ENCODE measurements at places on chromosomes 4 and X.

DNA sequence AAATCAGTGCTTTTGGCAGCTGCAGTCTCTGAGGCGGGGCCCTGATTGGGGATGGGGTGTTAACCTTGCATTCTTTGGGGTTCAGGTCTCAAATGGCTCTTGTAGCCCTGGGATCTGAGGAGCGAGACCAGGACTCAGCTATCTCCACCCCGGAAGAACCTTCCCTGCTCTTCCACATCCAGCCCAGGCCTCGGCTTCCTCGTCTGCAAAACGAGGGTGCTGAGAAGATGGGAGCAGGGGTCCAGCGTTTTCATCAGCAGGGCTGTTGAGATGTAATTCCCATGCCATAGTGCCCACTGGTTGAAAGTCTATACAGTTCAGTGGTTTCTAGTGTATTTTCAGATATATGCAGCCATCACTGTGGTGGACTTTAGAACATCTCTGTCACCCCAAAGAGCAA lies 34.6 kb upstream of the WFS1 start:
- no peak for DNase-seq

DNA sequence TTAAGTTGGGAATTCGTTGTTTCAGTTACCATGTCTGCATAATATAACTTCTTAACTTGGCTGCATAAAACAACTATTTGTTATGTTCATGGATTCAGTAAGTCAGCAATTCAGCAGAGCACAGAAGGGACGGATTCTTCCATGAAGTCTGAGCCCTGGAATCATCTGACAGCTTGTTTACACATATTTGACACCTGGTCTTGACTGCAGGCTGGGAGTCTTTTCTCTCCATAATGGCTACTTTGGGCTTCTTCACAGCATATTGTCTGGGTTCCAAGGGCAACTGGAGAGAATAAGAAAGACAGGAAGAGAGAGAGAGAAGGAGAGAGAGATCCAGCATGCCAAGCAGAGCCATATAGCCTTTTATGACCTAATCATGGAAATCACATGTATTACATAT lies 23.1 kb downstream of the CENPC start:
- no peak for DNase-seq

- no peak for DNase-seq
Measured at GRCh38 chrX:1673337-1673736, 58.5 kb downstream of the ASMT start.

DNA sequence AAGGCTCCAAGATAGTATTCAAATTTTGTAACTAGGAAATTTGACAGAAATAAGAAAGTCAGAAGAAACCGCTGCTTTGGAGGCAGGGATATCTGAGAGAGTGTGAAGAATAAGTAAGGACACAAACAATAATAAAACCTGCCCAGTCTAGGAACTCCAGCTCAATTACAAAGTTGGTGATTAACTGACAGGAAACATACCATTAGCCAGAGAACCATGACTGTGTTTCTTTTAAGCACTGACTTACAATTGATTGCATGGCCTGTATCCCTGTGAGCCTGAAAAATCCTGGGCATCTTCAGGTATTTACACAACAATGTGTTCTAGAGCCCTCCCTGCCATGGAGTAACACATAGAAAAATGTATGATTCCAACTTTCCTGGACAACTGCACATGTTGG lies 127.4 kb downstream of the GRIA3 start:
- DNase-seq, result no peak

DNA sequence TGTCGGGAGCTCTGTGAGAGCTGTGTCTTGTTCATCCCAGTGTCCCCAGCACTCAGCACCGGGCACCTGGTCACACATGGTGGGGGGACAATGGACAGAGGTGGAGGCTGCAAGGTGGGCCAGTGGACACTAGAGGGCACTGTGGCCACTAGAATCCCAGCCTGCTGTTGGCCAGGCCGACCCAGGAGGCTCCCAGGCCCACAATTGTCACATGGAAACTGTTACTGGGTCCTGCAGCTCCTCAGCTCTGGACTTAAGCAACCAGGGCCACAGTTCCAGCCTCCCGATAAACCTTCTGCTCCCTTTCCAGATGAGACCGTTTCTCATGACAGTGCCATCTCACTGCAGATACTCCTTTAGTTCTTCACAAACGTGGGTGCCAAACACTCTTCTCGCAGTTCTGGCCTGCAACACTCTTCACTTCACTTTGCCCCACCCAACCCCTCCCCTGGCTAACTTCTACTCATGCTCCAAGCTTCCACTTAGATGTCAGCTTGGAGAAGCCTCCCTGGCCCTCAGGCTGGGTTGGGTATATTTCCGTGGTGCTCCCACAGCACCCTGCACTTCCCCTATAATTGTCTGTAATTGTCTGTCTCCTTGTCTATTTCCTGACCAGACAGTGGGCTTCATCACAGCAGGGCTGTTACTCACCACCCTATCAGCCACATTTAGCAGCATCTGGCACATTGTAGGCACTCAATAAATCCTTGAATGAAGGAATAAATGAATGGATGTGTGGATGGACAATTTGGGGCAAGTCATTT lies 3.5 kb upstream of the IQSEC2 start:
- DNase-seq, result no peak

- DNase-seq, result no peak
Measured at GRCh38 chrX:152074163-152074562, 64.2 kb downstream of the MAGEA10 start.

GRCh38 chr4:12446256-12446655 lies 1017.6 kb upstream of the HS3ST1 start:
- DNase-seq, result no peak

DNA sequence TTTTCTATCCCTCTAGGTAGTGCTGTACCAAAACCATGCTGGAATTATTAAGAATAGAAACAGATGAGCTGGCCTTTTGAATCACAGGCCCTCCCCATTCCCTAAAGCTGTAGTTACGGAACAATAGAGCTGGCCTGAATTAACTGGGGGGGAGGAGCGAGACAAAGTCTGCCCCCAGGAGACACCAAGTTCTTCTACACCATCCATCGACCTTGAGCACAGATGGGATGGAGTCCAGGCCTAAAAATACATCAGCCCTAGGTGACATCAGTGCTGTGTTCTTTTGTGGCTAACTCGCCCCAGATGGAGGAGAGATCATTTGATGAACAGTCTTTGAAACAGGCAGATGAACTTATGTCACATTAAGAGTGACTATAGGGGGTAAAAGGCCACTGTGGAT lies 49.6 kb downstream of the LHFPL1 start:
- DNase-seq, result no peak

- no peak for DNase-seq
Measured at GRCh38 chr4:79217025-79217424, 108.8 kb downstream of the NAA11 start.

GRCh38 chr4:127084666-127085065 lies 548.1 kb upstream of the INTU start:
- no peak for DNase-seq

DNA sequence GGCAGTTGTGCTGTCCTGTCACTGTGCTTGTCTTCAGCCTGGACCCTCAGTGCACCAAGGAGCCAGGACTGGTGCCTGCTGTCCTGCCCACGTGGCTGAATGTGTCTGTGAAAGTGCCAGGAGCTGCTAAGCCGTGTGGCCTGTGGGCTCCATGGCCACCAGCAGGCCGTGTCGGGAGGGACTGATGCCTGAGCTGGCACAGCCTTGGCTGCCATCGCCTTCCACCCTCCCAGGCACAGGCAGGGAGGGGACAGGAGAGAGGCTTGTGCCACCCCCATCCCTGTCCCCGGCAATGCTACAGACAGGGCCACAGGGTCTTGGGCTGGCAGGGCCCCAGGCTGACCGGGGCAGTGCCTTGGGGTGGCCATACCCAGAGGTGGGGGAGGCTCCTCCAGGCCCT lies 24.8 kb downstream of the DOK7 start:
- DNase-seq, result no peak

- no peak for DNase-seq
Measured at GRCh38 chrX:10501611-10502010, 118.8 kb downstream of the MID1 start.

DNA sequence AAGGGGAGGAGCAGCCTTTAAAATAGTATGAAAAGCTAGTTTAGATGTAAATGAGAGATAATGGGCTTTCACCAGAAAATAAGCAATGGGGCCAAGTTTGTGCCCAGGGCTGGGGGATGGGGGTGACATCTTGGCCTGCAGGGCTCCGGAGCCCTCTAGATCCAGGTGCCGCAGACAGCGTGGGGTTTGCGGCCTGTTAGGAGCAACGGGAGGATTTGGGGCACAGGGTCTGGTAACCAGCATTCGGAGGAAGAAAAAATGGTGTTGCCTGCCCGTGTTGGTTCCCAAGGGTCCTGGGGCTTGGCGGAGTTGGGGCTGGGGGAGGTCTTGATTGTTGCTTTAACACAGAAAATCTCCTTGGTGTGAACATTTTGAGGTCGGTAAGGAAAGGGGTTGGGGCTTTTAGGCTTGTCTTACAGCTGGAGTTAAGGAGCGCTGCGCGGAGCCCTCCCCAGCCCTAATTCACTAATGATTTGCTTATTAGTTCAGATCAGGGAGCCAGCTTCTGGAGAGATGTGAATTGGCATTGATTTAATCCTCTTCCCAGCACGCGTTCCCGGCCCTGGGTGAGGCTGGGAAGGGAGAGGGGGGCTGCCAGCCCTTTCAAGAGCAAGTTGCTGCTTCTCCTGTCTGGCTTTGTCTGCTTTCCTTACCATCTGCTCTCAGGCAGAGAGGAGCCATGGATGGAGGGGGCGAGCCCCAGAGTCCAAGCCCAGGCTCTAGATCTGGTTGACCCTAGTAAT lies 443.4 kb downstream of the BCOR start:
- no peak for DNase-seq

- DNase-seq, result peak; percentile 57
Measured at GRCh38 chr4:153137159-153137558, 67.1 kb upstream of the TRIM2 start.

- no peak for DNase-seq
Measured at GRCh38 chr4:41287852-41288251, 31.1 kb downstream of the UCHL1 start.

- DNase-seq, result no peak
Measured at GRCh38 chrX:154090731-154091130, 6.8 kb downstream of the MECP2 start.

GRCh38 chr4:109499513-109499912 lies 60.5 kb upstream of the MCUB start:
- no peak for DNase-seq

- no peak for DNase-seq
Measured at GRCh38 chr4:169228076-169228475, 42.7 kb downstream of the SH3RF1 start.

DNA sequence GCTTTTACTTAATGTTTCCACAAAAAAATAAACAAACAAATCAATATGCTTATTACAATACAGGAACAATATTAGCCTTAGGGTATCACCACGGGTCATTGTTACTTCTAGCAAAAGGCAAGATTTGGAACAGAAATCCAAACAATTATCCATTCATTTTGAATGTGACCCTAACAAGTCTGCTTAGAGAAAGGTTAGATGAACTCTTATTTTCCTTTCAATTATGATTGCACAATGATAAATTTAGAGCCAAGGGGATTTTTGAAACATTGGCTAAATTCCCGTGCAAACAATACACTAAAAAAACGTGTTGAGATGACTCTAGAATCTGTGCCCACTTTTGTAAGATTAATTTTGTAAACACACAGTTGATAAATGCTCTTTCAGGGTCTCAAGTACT lies 474.7 kb downstream of the PCDH7 start:
- no peak for DNase-seq

- DNase-seq, result no peak
Measured at GRCh38 chr4:147334478-147334877, 146.4 kb upstream of the EDNRA start.

DNA sequence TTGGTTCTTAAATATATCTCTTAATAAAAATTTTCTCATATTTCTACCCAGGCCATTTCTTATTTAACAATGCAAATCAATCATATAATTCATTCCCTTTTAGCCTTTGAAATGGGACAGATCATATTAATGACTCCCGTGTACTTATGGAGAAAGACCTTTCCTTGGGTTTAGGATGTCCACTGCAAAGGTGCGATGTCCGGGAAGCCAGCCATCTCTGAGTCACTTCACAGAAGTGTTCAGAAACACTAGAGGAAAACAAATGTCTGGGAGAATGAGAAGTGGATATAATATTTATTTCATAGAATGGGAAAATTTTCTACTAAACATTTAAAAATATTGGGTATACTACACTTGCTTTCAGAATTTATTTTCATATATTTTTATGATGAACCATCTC lies 15.3 kb downstream of the INTU start:
- DNase-seq, result no peak

DNA sequence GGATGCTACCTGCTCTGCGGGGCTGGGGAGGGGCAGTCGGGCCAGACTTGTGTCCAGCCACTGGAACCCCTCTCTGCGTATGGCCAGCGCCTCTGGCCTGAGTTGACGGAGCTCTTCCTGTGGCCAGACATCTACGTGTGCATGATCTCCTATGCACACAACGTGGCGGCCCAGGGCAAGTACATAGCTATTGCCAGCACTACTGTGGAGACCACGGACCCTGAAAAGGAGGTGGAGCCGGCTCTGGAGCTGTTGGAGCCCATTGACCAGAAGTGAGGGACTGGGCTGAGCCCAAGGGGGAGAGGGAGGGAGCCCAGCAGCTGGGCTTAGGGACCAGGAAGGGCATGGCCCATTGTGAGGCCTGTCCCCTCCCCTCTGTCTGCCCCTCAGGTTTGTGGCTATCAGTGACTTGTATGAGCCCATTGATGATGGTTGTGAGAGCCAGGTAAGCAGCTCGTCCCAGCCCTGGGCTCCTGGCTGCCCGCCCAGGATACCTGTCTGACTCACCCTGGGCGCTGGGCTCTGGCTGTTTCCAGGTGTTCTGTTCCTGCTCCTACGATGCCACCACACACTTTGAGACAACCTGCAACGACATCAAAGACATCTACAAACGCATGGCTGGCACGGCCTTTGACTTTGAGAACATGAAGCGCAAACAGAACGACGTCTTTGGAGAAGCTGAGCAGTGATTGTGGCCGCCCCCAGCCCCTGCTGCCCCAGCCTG lies 1.8 kb upstream of the FAM50A start:
- no peak for DNase-seq

GRCh38 chrX:39820938-39821708 lies 276.6 kb downstream of the BCOR start:
- no peak for DNase-seq

DNA sequence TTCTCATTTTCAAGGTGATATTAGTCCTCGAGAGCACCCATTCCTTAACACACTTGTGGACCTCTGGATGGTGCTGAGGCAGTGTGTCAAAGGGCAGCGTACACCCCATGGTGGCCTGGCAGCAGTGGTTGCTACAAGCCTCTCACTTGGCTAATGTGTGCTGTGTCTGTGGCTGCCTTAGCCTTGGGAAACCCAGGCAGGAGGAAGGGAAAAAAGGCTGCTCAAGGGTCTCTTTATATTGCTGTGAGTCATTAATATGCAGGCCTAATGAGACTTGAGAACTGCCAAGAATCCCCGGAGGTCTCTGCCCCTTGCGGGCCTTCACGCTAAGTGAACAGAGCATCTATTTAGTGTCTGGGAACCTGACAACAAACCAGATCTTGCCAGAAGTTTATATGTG lies 7.0 kb downstream of the PCDH10 start:
- no peak for DNase-seq

- DNase-seq, result no peak
Measured at GRCh38 chrX:147183161-147183560, 368.6 kb upstream of the CXorf51A start.

DNA sequence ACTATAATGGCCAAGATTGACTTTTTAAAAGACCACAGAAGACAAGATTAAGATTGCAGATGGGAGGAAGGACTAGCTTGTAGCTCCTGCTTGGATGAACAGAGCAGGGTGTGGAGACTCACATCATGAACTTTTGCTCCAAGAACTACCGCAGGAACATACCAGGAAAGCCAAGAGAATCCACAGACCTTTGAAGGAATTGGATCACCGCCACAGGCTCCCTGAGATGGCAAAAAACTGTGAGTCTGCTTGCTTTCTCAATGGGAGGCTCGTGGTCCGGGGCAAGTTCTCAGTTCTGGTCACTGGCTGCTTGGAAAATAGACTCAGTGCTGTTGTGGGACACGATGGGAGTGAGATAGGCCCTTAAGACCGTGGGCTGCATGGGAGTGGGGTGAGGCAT lies 276.6 kb downstream of the CCSER1 start:
- no peak for DNase-seq
